WTC11 (cell line): ENCODE measurements at places on chromosomes 13 and 19. TPM values are rescaled to one million over a fixed set of nuclear protein-coding genes. Genes with fewer than 3 reads are reported as not detected.

Gene TTYH1
- total RNA-seq: 35.9 to 38.2 TPM (median 37.1 TPM) in 3 replicates

Gene RNF6
- 15.7 to 17.4 TPM (median 16.2 TPM) in 3 replicates for total RNA-seq

Gene GARIN5A
- 8.2 to 17.1 TPM (median 15.3 TPM) in 3 replicates for total RNA-seq

Gene ACTN4
- 484 to 511 TPM (median 506 TPM) in 3 replicates for total RNA-seq

Gene PABPC3
- total RNA-seq: 0.35 to 0.39 TPM (median 0.39 TPM) in 3 replicates

Gene ZNF333
- total RNA-seq: 13.5 to 16.2 TPM (median 14.8 TPM) in 3 replicates

- H3K36me3 ChIP-seq: peaks cover 50% of the 10 kb centered on the region
- no peak for DNase-seq
- H3K27ac ChIP-seq: no peak overlapping the region
- H3K4me1 ChIP-seq: peaks cover 6% of the 10 kb centered on the region
Observed at GRCh38 chr19:28609091-28609755, 603.7 kb downstream of the UQCRFS1 start.

GRCh38 chr19:49020342-49020741 is 3.5 kb upstream of the LHB start:
- no peak overlapping the region; the same call in 1 of the 2 replicates for H3K4me3 ChIP-seq
- H3K36me3 ChIP-seq: peaks cover 6% of the 10 kb centered on the region
- peaks cover 23% of the 10 kb centered on the region for H3K4me1 ChIP-seq
- DNase-seq: peak; percentile 59
- H3K27me3 ChIP-seq: peaks cover 48% of the 10 kb centered on the region

- H3K4me1 ChIP-seq: peaks cover 22% of the 10 kb centered on the region
- no peak overlapping the region for H3K27ac ChIP-seq
- H3K4me3 ChIP-seq: peak overlapping the region; percentile 59
Observed at GRCh38 chr19:12783291-12783848, 7.9 kb upstream of the JUNB start.

DNA sequence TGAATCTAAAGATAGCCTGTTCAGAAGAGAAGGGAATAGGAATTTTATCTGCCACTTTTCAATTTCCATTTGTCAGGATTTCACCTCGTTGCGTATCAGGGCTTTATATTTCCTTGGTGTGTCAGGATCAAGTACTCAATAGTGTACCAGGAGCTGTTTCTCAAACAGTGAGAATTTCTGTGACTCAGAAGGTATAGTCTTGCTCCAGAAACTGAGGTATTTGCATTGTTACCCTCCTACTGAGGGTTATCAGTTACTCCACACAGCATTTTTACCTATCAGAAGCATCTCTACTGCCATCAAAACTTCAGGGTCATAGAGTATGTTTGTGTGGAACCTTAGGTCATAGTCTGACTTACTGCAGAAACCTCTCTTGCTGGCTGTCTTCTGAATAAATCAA is 271.7 kb upstream of the EDNRB start:
- H3K27ac ChIP-seq: no peak overlapping the region
- H3K4me1 ChIP-seq: peaks cover 13% of the 10 kb centered on the region
- H3K4me3 ChIP-seq: no peak overlapping the region
- no peaks in the 10 kb centered on the region for H3K27me3 ChIP-seq
- no peak for DNase-seq
- no peaks in the 10 kb centered on the region for H3K36me3 ChIP-seq

DNA sequence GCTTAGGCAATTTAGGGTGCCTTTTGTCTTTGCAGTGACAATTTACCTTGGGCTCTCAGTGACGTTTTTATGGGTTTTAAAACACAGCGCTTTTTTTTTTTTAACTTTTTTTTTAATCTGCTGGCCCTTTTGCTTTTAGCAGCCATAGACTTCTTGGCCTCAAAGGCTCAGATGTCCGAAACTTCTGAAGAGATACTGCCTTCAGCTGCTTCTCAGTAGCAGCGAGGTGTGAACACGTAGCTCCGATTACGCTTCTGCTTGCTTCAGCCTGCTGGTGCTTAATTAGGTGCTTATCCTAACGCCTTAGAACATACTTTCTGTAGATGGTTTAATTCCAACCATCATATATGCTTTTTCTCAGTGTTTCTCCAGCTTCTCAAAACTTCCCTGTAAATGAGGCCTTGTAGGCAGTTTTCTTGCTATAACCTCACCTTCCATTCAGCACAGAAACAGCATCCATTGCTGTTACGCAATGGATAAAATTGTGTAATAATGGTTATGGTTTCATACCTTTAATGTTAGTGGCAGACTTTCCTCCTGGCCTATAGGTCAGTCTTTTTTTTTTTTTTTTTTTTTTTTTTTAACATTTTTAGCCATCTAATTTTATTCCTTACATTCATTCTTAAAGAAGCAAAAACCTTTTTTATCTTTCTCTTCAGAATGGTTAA is 723.9 kb downstream of the GPC5 start:
- peaks cover 4% of the 10 kb centered on the region for H3K4me1 ChIP-seq
- H3K4me3 ChIP-seq: no peak overlapping the region
- DNase-seq: no peak
- no peaks in the 10 kb centered on the region for H3K27me3 ChIP-seq

DNA sequence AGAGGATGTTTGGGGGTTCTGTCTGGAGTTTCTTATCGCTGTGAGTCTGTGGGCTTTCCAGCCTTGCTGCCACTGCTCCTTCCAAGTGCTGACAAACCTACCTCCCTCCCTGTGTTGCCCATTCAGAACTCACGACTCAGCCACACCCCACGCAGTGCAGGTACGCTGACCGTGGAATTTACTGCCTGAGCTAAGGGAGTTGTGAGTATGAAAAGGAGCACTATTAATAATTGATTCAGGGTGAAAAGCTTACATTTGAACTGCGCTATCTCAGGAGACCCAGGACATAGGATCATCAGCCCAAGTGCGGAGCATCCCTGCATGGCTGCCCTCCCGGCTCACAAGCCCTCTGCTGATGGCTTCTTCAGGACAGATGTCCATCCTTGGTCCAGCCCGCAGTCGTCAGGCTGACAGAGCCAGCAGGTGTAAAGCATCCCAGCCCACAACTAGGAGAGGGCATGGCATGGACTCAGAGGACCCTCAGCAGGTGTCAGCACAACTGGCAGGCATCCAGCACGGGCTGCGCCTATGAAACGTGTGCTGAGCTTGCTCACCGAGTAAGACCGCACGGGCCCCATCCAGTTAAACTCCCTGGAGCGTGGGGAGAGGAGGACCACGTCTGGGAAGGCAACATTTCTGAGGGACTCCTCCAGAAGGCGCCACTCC is 244.0 kb downstream of the COL4A1 start:
- DNase-seq: no peak
- H3K27me3 ChIP-seq: no peaks in the 10 kb centered on the region
- no peak overlapping the region for H3K27ac ChIP-seq
- H3K4me1 ChIP-seq: no peaks in the 10 kb centered on the region
- H3K4me3 ChIP-seq: no peak overlapping the region
